ENCODE measurements at places on chromosomes 3 and 15.

- DNase-seq: no peak
These were observed 409 bp upstream of the LHFPL4 start for GRCh38 chr3:9553948-9554513.

DNA sequence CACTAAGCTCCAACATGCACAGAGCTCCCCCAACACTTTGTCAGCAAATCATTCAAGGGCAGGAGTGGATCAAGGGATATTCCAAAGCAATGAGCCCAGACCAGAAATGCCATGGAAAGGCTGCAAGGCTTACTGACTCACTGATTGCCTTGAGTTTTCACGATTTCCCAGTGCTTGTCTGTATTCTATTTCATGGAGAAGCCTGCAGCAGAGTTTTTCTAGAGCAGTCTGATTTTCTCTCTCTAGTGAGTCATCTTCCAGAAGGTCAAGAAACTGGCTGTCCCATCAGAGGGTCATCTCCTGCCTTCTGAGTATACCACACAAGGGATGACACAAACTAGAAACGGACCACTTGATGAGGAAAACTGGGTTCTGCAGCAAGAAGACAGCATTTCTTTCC lies 16.5 kb downstream of the LMCD1 start:
- DNase-seq: no peak

DNA sequence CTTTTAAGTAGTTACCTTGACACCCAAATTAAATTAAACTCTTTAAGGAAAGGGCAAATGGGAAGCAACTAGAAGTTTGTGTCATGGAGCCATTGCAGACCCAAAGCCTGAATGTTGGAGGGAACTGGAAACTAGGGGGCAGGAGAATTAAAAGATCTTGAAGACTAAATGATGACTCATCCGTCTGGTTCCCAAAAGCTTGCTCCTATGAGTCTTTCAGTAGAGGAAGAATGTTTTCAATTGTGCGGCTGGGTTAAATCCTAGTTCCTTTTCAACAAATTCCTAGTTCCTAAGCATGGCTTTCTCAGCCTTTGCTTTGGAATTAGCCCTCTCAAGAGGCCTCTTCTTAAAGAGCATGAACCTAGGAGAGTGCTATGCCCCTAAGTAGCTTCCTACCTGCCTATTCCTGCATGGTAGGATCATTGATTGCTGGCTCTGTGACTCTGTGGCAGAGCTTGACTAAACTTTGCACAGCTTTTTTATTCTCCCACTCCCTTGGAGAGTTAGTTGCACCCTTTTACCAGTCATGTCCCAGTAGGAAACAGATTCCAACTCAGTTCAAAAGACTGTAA lies 17.7 kb downstream of the CLEC3B start:
- DNase-seq: peak; percentile 42

- no peak for DNase-seq
These were observed 2.7 kb upstream of the DMXL2 start for GRCh38 chr15:51625236-51625635.

- DNase-seq: no peak
These were observed 174.9 kb upstream of the TOPAZ1 start for GRCh38 chr3:44066806-44067205.

DNA sequence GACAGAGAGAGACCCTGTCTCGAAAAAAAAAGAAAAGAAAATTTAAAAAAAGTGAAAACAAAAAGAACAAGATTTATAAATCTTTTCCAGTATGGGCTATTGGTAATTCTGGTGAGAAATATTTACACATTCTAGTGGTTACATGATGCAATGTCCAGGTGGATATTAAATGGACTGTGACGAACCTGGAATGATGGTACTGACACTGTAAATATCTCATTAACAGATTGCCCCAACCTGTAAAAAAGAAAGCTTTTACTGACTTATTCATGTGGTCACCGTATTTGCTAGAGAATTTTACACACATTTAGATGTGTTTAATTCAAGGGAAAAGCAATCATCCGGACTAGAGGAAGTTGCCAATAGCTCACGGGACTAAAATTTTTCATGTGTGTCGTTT lies 162.1 kb upstream of the LRIG1 start:
- DNase-seq: no peak

DNA sequence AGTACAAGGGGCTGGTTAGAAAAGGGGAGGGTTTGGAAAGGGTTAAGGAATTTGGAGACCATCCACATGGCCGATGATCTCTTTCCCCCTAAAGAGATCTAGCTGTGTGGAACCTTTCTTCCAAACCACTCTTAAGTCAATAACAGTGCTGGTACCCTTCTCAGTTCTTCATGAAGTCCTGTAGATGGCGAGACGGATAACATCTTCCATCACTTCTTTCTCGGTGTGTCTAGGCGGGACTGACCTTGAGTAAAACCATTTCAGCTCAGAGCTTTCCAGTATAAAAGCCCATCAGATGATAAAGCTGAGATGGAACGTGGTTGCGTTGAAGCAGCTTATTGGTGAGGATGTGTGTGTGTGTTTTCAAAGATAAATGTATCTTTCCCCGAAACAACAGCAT lies 151.5 kb upstream of the BHLHE40 start:
- no peak for DNase-seq

DNA sequence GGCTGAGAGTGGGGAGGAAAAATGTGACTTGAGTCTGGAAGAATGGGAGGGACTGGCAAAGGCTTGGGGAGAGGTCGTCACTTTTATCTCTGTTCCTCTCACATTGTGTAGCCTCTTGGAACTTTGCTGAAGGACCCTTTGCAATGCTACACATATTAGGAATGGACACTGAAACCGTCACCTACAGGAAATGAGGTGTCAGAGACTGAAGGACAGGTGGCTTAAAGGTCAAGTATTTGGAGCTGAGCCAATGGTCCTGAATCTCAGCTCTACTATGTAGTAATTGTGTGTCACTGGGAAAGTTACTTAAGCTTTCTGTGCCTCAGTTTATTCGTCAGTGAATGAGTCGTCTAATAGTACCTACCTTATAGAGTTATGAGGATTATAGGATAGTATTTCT lies 14.7 kb downstream of the MCTP2 start:
- DNase-seq: no peak

DNA sequence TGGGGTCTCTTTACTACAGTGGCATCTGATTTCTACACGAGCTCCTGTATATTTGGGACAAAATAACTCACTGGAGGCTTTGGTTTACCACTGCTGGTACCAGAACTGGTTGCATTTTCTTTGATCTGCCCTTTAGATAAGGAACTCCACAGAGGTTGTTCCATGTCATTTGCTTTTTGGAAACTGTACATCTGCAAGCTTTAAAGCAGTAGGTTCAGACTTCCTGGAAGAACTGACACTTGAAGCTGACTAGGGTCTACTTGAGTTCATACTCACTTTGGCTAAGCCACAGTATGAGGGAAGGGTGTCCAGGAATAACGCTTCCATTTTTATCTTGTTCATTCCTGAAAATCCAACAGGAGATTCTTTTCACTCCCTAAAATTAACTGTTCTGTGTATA lies 86.4 kb downstream of the WWTR1 start:
- no peak for DNase-seq

DNA sequence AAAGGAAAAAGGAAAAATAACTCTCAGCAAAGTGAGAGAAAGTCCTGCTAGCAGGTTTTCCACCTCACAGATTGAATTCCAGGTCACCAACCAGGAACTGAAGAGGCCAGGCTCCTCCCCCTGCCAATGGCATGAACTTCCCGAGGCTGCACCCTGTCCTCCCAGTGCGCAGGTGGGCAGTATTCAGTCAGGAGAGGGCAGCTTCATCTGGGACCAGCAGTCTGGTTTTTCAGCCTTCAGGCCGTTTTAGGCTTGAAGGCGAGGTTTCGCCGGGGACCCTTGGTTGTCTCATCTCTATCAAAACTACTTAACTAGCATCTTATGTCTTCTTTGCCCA lies 41.2 kb downstream of the TRAT1 start:
- no peak for DNase-seq

DNA sequence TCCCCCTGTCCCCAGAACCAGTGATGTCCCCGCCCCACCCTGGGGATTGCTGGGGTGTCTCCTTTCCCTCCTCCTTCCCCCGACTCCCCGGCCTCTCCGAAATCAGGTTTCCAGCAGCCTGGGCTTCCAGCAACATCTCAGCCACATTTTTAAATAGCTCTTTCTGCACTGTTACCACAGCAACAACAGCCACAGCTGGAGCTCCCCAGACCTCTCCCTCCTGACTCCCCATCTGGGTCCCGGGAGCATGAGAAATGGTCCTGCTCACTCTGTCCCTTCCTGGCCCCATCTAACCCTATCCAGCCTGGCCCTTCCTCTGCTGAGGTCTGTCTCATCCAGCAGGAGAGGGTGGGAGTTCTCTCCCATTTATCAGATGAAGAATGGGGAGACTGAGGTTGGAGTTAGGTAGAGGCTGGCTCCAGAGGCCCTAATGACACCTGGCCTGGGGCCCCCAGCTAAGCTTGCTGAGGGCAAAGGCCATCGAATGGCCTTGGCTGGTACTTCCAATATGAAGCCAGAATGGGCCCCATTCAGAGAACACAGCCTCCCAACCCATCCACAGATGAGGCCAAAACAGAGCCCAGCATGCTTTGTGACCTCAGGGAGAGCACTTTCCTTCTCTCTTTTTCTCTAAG lies 1.5 kb downstream of the CAMK1 start:
- no peak for DNase-seq

- DNase-seq: peak; percentile 20
These were observed 4.1 kb downstream of the P3H2 start for GRCh38 chr3:190116551-190117067.

GRCh38 chr3:61884794-61885193 lies 323.4 kb downstream of the PTPRG start:
- no peak for DNase-seq

- no peak for DNase-seq
These were observed 44.6 kb downstream of the LINGO1 start for GRCh38 chr15:77588126-77588525.

DNA sequence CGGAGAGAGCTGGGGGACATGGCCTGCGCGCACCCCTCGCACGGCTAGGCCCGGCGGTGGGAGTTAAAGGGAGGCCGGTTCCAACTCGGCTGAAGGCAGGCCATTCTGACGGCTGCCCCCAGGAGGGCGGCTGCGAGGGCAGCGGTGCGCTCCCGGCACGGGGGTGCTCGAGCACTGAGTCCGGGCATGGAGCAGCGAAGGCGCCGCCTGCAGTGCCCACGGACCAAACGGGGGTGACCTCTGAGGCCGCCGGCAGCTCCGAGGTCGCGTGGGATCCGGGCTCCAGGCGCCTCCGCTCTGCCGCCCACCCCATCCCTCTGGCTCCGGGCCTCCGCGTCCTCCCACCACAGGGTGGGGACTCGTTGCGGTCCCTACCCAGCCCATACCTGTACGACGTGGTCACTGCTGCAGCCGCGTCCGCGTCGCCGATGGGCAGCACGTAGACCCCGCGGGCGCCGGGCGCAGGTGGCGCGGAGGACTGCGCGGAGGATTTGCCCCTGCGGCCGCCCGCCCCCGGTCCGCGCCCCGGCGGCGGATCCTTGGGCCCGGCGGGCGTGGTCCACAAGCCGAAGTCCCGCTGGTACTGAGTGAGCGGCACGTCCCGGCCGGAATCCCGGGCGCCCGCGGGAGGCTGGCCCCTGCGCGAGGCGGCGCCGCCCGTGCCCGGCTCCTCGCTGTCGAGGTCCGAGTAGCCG lies 469 bp downstream of the MAP6D1 start:
- no peak for DNase-seq

DNA sequence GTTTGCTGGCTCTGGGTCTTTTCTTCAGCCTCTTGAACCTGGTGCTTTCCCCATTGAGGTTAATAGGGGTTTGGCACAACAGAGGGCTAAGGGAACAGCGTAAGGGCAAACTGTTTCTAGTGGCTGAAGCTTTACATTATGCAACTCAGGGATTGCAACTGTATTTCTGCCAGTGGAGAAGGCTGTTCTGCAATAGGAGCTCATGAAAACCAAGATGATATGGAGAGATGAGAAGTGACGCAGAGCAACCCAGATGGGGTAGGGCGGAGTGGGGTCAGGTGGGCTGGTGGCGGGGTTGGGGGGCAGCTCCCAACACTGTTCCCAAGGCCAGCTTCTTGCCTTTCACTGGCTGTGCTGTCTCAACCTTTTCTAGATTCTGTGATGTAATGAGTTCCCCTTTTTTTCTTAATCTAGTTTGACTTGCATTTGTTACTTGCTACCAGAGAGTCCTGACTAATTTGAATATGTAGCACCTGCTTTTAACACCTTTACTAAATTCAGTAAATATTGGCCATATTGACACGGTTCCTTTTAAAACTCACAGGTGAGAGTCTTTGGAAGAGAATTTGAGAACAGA lies 7.2 kb downstream of the GXYLT2 start:
- DNase-seq: no peak

DNA sequence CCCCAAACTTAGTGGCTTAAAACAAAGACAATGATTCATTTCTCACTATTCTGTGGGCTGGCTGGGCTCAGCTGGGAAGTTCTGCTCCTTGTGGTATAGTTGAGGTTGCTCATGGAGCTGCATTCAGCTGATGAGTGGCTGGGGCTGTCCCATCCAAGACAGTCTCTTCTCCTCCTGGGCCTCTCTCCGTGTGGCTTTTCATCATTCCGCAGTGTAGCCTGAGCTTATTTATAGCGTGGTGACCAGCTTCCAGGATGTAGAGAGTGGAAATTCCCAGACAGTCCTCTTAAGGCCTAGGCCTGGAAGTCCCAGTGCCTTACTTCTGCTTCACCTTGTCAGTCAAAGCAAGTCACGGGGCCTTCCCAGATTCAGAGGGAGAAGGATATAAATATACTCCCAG lies 136.7 kb upstream of the DAZL start:
- no peak for DNase-seq

DNA sequence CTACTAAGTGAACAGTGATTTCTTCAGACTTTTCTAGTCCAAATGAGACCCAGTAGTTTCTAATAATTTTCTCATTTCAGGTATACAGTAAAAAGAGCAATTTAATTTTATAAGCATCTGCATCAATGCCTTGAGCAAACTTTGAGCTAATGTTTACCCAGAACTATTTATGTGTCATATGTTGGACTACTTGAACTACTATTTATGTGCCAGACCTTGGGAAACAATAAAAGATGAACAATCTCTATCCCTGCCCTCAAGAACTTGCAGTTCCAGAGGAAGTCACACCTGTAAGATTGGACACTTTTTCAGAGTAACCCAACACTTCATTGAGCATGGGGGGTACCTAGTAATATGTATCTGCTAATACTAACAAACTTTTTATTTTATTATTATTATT lies 2.3 kb upstream of the UBE3A start:
- no peak for DNase-seq

DNA sequence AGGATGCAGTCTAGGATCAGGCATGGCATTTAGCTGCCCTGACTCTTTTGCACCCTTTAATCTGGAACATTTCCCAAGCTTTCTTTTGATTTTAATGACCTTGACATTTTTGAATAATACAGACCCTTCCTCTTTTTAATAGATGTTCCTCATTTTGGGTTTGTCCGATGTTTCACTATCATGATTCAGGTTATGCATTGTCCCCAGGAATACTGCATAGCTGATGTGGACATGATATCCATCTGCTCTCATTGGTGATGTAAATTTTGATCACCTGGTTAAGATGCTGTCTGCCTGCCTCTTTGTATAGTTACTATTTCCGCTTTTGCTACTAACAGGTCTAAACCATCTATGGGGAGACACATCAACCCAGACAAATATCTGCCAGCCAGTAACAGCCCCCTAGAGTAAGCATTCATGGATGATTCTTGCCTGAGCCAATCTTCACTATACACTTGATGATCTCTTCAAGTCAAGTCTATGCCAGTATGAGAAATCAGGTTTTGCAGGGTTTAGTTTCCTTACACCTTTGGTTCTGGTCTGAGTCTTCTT lies 50.6 kb upstream of the ULK4 start:
- DNase-seq: no peak
